Fibroblast of skin of left biceps (primary cell): ENCODE measurements at places on chromosomes 1 and 21.

- DNase-seq, result no peak
Observed at GRCh38 chr1:174160109-174160473, 771 bp downstream of the RABGAP1L start.

DNA sequence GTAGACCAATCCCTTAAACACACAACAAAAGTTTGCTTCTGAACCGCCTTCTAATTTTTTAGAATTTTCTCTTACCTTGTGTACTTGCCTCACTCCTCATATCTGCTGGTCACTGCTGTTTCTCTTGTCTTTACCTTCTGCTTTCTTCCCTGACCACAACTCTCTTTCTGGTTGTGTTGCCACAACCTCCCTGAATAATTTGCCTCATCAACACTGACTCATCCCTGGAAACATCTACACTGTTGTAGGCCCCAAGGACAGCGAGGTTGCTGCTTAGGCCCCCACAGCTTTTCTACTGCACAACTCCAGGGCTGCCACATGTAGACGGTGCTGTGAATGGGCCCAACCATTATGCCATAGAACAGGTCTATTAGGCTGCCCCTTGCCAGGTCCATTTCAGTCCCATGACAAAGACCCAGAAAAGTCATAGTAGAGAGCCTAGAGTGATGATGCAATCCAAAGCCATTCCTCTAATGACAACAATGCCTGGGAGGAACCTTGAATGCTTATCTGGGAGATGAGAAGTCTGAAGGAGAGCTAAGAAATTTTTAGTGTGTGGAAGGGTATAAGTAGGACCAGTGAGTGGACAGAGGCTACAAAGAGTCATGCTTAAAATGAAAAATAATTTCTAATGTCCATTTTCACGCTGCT, 36.6 kb upstream of the LCE5A start:
- no peak for DNase-seq

DNA sequence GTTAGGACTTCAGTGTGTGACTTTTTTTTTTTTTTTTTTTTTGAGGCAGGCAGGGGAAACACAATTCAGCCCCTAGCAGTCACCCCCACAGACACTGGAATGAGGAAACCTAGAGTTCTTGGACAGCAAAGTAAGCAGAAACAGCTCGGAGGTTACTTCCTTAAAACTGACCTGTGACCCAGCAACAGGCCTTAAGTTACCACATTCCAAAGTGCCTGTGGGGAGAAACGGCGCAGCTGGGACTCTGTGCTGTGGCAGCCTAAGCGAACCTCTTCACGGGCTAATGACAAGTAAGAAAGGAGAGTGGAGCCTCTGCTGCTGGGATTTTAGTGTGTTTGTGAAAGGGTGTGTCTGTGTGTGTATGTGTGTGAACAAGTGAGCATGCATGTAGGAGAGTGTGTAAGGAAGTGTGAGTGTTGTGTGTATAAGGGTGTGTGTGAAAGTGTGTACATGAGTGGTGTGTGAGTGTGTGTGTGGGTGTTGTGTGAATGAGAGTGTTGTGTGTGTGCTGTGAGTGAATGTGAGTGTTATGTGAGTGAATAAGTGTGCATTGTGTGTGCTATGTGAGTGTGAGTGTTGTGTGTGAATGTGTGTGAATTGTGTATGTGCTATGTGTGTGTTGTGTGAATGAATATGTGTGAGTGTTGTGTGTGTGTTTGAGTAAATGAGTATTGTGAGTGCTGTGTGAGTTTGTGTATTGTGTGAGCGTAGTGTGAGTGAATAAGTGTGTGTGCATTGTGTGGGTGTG, 180.8 kb downstream of the BRINP2 start:
- DNase-seq, result no peak

- DNase-seq, result no peak
Observed at GRCh38 chr1:154725865-154726264, 117.9 kb upstream of the ADAR start.

GRCh38 chr1:184270556-184270955, 116.3 kb upstream of the C1orf21 start:
- no peak for DNase-seq

DNA sequence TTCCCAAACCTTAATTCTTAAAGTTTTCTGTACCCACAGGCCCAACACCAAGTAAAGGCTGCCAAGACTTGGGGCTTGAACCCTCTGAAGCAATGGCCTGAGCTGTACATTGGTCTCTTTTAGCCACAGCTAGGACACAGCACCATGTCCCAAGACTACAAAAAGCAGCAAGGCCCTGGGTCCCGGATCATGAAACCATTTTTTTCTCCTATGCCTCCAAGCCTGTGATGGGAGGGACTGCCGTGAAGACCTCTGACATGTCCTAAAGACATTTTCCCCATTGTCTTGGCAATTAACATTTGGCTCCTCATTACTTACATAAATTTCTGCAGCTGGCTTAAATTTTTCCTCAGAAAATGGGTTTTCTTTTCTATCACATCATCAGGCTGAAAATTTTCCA, 30.9 kb downstream of the ZNF670 start:
- DNase-seq, result no peak

GRCh38 chr1:162736633-162737067, 53.9 kb upstream of the HSD17B7 start:
- DNase-seq, result no peak

GRCh38 chr1:187622545-187622944, 793.8 kb downstream of the PLA2G4A start:
- no peak for DNase-seq

GRCh38 chr1:192817246-192817645, 8.4 kb downstream of the RGS2 start:
- no peak for DNase-seq

- DNase-seq, result no peak
Observed at GRCh38 chr1:19476450-19477190, 8.7 kb downstream of the CAPZB start.

DNA sequence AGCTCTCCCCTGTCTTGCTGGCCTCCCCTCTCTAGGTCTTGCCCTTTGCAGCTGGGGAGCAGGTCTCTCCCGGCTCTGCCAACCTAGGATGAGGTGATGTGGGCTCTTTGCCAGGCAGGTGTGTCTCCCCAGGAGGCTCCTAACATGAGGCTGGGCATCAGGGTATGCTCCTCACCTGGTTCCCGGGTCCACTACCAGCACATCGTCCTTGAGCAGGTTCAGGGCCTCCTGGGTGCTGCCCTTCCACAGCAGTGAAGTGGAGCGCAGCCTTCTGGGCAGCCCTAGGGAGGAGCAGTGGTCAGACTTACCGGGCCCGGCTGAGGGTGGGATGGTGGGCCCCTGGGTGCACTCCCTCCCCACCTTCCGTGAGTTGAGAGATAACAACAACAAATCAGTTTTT, 17.5 kb downstream of the LACTBL1 start:
- no peak for DNase-seq

- DNase-seq, result no peak
Observed at GRCh38 chr1:32869923-32870614, 643 bp downstream of the FNDC5 start.

DNA sequence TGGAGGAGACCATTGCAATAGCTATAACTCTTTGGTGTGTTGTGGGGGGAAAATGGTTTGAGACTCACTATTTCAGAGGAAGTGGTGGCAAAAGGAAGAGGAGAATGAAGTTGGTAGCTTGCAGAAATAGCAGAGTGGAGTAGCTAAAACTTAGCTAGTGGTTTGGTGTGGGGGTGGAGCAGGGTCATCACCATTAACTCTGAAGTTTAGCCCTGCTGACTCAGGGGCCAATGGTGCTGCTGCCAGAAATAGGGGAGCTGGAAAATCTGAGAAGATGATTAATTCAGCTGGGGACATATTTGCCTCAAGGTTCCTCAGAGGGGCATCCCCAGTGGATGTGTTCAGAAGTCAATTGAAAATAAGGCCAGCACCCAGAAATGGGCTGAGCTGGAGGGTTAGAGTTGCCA, 65.4 kb downstream of the RUNX1 start:
- no peak for DNase-seq
